ENCODE measurements at places on chromosomes 12 and 14.

DNA sequence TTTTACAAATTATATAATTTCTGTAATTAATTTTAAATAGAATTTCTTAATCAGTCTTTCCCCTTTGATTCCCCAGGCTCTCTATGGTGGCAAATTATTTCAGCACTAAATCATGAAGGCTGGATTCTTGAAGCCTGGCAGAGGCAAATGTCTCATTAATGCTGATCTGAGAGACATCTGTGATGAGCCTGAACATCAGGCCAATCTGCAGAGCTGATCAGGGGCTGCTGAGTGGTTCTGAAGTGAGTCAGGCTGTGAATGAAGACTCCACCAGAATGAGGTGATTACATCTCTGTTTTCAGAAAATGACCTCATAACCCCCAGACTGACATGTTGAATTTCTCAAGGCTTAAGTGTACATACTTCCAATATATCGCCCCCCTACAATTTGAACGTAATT lies 124.2 kb upstream of the MIS18BP1 start:
- no peak for DNase-seq

- no peak for DNase-seq
Observed at GRCh38 chr12:30744321-30744720, 10.4 kb downstream of the CAPRIN2 start.

- no peak for DNase-seq
Observed at GRCh38 chr12:56928262-56928661, 5.9 kb downstream of the SDR9C7 start.

DNA sequence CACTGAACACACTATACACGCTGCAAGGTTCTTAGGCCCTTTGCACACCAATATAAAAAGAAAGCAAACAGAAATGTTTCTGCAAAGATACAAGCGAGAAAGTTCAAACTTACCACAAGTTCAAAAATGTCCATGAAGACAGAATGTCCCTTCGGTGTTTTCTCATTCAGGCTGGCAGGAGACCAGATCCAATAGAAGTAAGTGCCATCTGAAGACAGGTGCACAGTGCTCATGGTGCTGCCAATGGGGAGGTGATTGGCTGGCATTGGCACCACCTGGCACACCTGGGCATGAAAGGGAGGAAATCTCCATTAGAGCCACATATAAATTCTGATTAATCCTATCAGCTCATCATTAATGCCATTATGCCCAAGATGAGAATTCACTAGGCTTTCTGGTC lies 76.3 kb downstream of the HECTD4 start:
- no peak for DNase-seq

DNA sequence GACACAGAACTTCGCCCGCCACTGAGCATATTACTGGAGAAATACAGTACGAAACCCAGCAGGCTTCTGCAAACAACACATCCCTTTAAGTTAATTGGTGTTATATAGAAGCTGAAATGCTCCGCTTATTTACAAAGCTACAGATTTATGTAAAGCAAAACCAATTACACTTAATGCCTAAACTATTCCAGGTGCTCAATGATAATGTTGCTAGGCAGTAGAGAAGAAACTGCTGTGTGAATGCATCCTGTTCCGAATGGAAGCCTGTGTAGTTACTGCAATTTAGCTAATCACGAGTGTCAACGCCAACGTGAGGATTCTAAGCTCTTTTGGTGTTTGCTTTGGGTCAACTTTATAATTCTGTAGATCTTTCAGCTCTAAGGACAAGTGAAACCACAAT lies 89.8 kb downstream of the SLC15A5 start:
- DNase-seq = peak; percentile 69

- peak; percentile 57 for DNase-seq
Observed at GRCh38 chr12:6852651-6853354, 853 bp downstream of the USP5 start.

- DNase-seq = no peak
Observed at GRCh38 chr12:80044694-80045046, 54.7 kb upstream of the OTOGL start.

GRCh38 chr14:68174446-68174845 lies 354.9 kb downstream of the RAD51B start:
- DNase-seq = no peak

- no peak for DNase-seq
Observed at GRCh38 chr12:39372929-39373328, 70.0 kb downstream of the KIF21A start.

DNA sequence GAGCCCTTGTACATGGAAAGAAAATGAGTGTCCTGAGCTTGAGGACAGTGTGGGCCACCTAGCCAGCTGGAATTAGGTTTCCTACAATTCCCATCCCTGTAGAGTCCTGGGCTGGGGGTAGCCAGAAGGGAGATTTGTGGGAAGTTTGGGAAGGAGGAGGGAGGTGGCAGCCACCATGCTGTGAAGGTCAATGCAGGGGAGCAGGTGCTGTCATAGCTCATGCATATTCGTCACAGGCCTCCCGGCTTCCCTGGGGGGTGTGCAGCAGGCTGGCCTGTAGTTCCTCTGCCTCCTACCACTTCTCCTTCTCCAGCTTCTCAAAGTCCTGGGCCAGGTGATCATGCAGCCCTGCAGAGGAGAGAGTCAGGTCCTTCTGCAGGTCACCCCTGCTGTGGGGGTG lies 121.3 kb downstream of the TBX3 start:
- no peak for DNase-seq

DNA sequence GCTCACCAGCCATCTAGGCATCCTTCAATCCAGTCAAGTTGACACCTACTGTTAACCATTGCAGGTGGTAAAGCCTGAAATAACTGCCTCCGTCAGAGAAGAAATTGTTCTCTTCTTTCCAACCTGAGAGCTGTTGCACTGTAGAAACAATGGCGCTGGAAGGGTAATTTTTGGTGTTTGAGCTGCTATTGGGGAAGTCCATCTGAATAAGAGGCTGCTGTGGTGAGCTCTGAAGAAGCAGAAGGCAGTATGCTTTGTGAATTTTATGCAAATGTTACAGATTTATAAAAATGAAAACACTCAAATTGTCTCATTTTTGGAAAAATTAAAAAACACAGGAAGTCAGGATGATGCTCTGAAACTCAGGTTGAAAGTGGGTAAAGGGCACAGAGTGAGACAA lies 60.2 kb downstream of the SNAPC1 start:
- no peak for DNase-seq

GRCh38 chr12:93979189-93979588 lies 169.2 kb upstream of the PLXNC1 start:
- peak; percentile 13 for DNase-seq

- no peak for DNase-seq
Observed at GRCh38 chr14:49957089-49957852, 64.4 kb downstream of the ARF6 start.

GRCh38 chr14:103868242-103868897 lies 21.0 kb upstream of the PPP1R13B start:
- DNase-seq = no peak

DNA sequence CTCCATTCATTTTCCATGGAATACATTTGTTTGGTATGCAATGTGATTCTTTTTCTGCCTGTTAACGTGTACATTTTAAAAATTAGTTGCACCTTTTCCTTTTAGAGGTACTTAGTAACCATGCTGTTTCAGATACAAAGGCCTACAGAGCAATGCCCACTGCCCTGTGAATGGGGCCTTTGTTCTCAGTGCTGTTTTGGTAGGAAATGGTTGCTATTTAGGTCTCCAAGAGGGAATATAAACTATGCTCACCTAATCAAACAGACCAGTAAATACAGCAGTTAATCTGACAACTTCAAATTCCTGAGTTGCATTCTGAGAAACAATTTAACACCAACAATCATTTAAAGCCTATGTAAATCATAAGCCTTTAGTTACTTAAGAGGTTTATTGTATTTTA lies 188.7 kb downstream of the BCAT1 start:
- DNase-seq = no peak

- no peak for DNase-seq
Observed at GRCh38 chr14:93548102-93548843, 117.5 kb downstream of the UNC79 start.

GRCh38 chr14:67442139-67442906 lies 30.4 kb upstream of the PLEK2 start:
- DNase-seq = peak; percentile 66

GRCh38 chr12:52171950-52172512 lies 19.8 kb downstream of the KRT80 start:
- DNase-seq = peak; percentile 32

- no peak for DNase-seq
Observed at GRCh38 chr12:108349278-108349688, 10.2 kb upstream of the CMKLR1 start.

DNA sequence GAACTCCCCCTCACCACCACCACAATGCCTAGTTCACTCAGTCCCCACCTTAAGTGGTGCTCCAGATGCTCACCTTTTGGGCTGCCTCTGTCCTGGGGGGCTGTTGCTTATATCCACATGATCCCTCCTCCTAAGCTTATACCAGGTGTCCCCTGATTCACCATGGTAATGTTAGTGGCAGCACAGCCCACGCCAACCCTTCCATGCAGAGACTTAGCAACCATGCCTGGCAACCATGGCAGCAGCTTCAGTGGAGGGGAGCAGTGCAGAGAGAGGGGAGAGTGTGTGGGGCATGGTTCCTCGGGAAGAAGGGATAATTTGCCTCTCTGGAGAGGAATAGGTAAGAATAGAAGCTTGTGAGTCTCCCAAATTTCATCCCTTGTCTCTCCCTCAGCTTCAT lies 1.2 kb upstream of the DDN start:
- no peak for DNase-seq

DNA sequence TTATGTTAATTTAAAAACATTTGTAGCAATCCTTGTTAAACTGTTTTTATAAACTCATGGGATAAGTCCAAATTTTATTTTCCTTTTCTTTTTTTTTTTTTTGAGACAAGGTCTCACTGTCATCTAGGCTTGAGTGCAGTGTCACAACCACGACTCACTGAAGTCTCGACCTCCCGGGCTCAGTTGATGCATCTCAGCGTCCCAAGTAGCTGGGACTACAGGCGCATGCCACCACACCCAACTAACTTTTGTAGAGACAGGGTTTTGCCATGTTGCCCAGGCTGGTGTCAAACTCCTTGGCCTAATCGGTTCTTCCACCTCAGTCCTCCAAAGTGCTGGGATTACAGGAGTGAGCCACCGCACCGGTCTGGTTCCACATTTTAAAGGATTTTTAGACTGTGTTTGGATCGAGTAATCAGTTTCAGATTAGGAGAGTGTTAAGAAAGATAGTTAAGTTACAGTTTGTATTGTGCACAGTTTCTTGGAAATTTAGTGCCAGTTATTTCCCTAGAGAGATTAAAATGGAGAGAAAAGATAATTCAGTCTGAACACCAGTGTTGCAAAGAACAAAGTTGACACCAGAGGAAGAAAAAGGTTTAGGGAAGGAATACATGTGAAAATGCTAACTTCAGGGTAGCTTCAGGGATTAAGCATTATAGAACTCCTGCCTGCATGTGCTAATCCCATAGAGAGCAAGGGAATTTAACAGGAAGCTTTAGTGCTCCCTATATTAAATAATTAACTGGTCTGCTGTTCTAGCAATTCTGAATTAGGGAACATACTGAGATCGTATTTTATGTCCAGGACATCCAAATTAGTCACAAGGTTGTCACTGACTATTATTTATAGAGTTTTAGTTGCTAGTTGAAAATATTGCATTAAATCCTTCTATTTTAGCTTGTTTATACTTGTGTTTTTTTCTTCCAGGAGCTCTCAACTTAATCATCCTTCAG lies 10.1 kb downstream of the RAP1B start:
- DNase-seq = no peak

- no peak for DNase-seq
Observed at GRCh38 chr14:89637581-89637980, 220.5 kb upstream of the FOXN3 start.

DNA sequence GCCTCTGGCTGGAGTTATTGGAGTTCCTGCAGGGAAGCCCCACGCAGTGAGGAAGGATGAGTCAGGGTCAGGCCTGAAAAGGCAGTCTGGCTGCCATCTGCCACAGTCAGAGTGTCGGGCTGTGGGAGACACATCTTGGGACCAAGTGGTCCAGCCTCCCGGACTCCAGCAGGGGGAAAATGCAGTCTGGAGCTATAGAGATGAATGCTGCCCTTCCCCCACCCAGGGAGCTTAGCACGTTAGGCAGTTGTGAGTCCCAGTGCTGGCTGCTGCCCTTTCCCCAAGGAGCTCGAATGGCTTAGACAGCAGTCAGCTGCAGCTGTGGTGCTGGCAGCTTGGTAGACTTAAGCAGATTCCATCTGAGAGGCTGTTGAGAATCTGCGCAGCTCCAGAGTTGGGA lies 8.2 kb upstream of the NTS start:
- DNase-seq = no peak

DNA sequence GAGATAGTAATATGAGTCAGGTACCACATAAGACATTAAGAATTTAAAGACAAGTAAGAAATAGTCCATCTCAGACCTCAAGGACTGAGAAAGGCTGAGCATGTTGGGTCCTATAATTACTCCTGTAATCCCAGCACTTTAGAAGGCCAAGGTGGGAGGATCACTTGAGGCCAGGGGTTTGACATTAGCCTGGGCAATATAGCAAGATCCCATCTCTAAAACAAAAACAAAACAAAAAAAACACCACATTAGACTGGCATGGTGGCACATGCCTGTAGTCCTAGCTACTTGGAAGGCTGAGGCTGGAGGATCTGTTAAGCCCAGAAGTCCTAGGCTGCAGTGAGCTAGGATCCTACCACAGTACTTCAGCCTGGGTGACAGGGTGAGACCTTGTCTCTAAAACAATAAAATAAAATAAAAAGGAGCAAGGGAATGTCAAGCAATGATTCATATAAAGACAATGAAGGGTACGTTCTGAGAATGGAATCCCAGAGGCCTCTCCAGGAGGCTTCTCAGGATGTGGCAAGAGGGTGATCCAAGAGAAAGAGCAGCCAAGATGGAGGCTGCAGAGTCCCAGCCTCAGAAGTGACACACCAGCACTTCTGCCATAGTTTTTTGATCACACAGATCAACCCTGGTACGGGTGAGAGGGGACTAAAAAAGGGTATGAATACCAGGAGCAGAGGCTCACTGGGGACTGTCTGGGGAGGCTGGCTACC lies 206.4 kb downstream of the CRADD start:
- DNase-seq = no peak

DNA sequence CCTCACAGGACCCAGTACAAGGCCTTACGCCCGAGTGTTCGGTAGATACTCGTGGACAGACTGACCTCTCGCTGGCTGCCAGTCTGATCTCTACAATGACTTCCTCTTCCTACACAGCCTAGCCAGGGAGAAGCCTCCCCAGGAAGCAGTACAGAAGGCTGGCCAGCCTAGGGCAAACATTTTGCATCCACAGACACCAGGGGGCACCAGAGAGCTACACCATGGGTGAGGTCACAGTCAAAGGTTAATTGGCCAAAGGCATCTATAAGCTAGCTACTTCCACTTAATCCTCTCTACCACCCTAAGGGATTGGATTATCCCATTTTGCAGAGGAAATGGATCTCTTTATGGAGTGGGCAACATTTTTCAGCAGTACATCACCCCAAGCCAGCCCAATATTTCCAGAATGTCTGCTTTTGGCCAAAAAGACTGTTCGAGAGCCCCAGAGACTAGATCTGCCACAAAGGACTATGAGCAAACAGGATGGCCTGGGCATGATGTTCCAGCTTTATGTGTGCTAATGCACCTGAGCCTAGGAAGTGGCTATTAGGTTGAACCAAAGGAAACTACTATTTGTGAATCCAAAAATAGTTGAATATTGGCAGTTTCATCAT lies 14.6 kb upstream of the PNMA1 start:
- peak; percentile 59 for DNase-seq

- DNase-seq = no peak
Observed at GRCh38 chr12:128864516-128865186, 11.4 kb downstream of the GLT1D1 start.

GRCh38 chr14:58430156-58430555 lies 2.6 kb downstream of the KIAA0586 start:
- DNase-seq = no peak

GRCh38 chr14:99744199-99744872 lies 48.9 kb upstream of the EML1 start:
- no peak for DNase-seq

- no peak for DNase-seq
Observed at GRCh38 chr14:72608391-72609204, 285.3 kb downstream of the DPF3 start.
